ENCODE measurements at places on chromosomes 6 and 20.

GRCh38 chr20:34022839-34023234 lies 29.1 kb downstream of the RALY start:
- DNase-seq: no peak

GRCh38 chr20:43833511-43834395 lies 80.9 kb upstream of the TOX2 start:
- no peak for DNase-seq

DNA sequence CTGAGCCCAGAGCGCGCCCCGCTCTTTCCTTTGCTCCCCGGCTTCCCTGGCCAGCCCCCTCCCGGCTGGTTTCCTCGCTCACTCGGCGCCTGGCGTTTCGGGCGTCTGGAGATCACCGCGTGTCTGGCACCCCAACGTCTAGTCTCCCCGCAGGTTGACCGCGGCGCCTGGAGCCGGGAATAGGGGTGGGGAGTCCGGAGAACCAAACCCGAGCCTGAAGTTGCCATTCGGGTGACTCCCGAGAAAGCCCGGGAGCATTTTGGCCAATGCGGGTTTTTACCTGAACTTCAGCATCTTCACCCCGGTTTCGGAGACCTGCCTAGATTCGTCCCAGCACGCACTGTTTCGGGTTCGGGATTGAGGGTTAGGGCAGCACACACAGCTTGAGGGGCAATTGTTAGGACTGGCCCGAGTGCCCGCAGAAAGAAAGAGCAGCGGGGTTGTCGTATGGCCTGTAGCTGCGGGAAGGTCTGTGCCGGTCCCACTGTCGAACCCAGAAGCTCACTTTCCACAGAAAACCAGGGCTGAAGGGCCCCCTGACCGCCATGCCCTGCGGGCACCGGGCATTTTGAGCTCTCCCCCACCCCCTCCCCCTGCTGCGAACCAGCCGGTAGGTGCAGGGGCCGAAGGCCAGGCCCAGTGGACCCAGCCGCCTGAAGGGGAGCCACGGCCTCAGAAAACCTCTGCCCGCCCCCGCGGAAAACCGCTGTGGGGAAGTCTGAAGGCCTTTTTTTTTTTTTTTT lies 2.1 kb downstream of the FOXP4 start:
- no peak for DNase-seq

- no peak for DNase-seq
Measured at GRCh38 chr6:45647341-45648261, 269.9 kb upstream of the SUPT3H start.

- no peak for DNase-seq
Measured at GRCh38 chr6:131900231-131900630, 50.9 kb downstream of the CCN2 start.

DNA sequence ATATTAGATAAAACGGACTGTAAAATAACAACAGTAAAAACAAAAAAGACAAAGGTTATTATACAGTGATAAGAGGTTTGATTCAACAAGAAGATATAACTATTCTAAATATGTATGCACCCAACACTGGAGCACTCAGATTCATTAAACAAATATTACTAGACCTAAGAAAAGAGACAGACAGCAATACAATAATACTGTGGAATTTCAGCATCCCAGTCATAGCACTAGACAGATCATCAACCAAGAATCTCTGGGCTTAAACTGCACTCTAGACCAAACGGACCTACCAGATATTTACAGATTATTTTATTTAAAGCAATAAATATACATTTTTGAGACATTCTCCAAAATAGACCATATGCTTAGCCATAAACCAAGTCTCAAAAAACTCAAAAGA lies 263.8 kb downstream of the C6orf118 start:
- no peak for DNase-seq

DNA sequence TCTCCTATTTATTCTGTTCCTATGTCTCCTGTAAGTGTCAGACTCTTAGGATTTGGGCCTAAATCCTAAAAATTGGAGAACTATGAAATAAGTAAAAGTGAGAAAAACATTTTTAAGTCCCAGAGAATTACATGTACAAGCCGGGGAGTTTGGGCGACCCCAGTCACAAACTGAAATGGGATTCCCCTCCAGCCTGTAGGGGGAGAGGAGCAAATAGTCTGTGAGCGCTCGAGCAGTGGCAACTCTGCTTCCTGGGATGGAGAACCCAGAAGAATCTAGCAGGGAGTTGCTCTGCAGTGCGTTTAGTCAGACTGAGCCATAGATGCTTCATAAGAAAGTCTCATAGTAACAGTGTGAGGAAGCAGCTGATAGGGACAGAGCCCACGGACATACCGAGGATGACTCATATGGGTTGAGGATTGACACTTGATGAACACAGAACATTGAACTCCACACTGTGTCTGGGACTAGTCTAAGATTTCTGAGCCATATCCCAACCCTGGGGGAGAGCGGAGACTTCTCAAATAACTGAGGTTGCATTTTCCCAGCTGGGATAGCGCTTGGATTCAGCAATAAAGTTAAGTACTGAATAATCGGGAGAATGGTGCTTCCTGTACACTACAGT lies 437.2 kb downstream of the BCKDHB start:
- DNase-seq: no peak

DNA sequence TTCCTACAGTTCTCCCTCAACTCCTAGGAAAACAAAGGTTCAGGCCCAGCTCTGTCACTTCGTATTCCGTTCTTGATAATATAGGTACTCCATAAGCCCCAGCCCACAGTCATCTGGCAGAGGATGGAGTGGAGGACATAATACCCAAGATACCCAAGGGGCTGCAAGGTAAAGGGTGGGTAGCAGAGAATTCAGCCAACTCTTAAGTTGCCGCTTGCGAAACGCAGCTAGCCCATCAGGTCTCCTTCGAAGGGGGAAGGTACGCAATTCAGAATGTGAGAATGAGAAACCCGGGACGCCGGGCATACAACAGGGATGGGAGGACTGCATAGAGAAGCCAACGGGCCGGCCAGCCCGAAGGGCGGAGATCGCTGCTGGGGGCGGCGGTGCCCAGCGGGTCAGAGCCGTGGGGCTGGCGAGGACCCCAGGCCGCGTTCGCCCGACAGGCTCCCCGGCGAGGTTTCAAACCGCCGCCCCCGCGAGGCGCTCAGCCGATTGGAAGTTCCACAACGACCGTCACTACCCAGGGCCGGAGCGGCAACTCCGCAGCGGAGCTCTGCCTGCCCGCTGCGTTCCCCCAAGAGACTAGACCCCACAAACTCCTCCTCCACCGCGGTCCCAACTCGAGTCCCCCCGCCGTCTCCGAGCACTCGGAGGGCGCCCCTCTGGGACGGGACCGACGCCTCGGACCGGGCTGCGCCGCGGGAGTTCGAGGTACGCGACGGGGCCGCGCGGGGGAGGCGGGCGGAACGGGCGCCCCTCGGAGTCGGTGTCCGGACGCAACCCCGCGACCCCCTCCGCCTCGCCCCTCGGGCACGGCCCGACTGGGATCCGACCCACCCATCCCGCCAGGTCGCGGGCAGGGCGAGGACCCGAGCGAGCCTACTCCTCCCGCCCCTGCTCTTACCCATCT lies 911 bp downstream of the CDK19 start:
- no peak for DNase-seq

DNA sequence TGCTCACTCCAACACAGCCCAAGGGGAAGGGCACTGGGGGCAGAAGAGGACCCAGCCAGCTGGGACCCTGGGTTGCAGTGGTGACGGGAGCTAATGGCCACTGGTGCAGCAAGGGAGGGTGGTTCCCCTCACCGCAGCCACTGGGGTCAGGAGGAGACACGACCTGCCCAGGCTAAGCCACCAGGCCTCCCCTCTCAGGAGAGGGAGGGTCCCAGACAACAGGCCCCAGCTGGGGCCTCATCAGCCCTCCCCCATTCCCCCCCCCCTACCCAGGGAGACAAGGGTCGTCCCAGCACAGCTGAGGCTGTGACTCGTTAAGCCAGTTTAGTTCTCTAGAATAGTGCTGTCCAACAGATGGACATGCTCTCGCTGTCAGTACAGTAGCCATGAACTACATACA lies 17.3 kb upstream of the MATN4 start:
- DNase-seq: no peak

DNA sequence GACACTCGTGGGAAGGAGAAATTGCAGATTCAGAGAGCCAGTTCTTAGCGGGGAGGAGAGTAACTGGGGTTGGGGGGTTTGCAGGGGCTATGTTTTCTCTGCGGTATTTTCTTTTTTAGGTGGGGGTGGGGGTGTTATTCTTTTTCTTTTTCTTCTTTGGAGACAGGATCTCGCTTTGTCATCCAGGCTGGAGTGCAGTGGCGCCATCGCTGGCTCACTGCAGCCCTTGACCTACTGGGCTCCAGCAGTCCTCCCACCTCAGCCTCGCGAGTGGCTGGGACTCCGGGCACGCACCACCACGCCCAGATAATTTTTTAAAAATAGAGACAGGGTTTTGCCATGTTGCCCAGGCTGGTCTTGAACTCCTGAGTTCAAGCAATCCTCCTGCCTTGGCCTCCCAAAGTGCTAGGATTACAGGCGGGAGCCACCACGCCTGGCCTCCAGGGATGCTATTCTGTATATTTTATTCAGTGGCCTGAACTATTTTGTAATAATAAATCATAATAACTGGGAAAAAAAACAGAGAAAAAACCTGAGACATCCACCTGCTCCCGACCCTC lies 57.3 kb downstream of the UBE2V1 start:
- no peak for DNase-seq

- DNase-seq: peak; percentile 81
Measured at GRCh38 chr6:96391776-96392360, 129.7 kb upstream of the UFL1 start.

All from NCI-H1417 treated with DMSO at 0.1 percent for 48 hours (cell line).